ENCODE measurements at places on chromosomes 3 and 15.

DNA sequence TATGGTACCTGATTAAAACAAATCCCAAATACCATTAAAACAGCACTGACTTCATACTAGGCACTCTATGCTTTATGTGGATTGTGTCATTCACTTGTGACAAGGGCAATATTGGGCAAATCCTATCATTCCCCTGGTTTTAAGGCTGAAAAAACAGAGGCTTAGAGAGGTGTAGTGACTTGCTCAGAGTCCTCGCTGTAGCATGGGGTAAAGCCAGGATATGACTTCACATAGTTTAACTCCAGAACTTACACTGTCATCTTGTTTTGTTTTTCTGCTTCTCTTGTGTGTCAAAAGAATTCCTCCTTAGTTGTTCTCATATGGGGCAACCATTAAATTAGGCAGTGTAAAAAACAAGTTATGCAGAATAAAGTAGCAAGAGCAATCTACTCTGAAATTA lies 40.3 kb upstream of the ICE2 start:
- DNase-seq = no peak

DNA sequence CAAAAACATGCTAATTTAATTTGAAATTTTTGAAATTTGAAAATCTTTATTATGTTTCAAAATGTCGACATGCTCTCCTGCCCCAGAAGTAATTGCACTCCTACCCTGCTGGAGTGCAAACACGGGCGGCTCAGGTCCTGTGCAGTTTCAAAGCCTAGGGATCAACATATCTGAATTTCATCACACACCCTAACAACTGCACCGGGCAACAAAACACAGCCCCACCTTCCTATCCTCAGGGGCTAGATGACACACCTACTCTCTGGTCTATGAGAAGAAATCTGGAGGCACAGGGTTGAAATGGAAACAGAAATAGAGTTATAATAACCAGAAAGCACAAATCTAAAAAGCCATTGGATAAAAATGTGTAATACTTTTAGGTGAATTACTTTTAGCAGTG lies 61.4 kb downstream of the BFSP2 start:
- no peak for DNase-seq

DNA sequence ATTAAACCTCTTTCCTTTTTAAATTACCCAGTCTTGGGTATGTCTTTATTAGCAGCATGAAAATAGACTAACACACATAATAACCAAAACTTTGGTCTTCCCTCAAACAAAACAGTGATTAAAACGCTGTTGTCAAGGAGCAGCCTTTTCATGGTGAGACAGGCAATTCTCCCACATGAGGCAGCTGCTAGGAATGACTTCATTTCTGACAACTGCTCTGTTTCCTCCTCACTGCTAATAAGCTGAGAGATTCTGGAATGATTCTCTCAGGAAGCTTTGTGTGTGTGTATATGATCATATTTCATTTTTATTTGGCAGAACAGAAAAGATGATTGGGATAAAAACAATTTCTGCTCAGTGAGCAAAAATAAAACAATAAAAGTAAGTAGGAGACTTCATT lies 580.6 kb upstream of the ADAMTS9 start:
- no peak for DNase-seq

DNA sequence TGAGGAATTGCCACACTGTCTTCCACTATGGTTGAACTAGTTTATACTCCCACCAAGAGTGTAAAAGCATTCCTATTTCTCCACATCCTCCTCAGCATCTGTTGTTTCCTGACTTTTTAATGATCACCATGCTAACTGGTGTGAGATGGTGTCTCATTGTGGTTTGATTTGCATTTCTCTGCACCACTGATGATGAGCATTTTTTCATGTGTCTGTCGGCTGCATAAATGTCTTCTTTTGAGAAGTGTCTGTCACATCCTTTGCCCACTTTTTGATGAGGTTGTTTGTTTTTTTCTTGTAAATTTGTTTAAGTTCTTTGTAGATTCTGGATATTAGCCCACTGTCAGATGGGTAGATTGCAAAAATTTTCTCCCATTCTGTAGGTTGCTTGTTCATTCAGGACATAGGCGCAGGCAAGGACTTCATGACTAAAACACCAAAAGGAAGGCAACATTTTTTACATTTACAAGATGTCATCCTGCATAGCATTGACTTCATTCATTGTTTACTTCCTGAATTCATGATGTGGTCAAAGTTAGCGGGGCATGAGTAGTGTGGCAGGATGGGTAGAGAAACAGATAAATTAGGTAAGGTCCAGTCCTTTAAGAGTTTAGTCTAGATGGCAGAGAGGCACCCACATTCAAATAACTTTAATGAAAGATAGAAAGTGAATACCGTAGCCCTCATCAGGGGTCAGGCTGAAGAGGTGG lies 45.1 kb upstream of the LPP start:
- DNase-seq = no peak

DNA sequence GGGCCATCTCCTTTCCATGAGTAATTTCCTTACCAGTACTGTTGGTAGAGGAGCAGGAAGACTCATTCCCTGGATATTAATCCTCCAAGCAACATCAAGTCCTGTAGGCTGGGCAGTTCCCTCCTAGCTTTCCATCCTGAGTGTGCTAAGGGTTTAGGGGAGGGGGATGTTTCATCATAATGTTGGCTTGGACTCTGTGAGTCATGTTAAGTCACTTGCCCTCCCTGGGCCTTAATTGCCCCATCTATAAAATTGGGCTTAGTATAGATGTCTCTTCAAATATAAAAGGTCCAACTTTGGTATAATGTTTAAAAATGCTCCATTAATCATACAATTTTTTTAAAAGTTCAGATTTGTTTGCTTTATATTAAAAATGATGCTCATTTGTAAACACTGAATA lies 52.7 kb downstream of the TLE3 start:
- no peak for DNase-seq

DNA sequence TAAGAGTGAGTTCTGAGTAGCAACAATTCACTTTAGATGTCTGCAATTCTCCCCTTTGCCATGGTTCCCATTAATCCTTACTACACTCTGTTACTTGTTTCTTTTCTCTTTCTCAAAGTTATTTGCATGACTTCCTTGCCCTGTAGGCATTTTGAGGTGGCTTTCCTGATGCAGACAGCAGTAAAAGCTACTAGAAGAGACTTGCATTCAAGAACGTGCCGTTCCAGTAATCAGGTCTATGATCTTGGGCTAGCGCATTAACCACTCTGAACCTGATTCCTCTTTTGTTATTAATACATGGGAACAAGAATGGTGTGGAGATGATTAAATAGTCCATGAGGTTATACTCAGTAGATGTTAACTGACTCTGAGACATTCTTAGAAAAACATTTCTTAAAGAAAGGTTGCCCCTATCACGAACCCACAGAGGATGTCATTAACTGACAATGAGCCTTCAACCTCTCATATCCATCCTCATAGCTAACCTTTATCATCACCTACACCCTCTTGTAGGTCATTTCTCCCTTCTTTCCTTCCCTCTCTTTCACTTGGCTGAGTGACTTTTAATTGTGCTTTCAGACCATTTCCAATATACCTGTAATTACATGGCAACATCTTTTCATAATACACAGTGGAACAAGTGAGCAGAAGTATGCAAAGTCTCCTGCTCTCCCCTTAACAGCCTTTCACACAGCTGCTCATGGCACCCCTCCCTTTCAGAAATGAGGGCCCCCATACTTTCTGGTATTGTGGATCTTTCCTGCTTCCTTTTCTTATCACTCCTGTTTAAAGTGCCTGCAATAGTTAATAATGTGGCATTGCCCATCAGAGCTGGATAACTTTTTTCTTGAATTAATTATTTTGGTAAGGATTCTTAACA lies 175.9 kb downstream of the CHST2 start:
- no peak for DNase-seq

GRCh38 chr3:171044835-171045793 lies 18.6 kb upstream of the SLC2A2 start:
- no peak for DNase-seq

GRCh38 chr3:88057630-88058305 lies 1.0 kb downstream of the CGGBP1 start:
- no peak for DNase-seq

- no peak for DNase-seq
These were observed 49.7 kb upstream of the BOC start for GRCh38 chr3:113161661-113162060.

- DNase-seq = no peak
These were observed 12.1 kb upstream of the TFG start for GRCh38 chr3:100697172-100697571.

DNA sequence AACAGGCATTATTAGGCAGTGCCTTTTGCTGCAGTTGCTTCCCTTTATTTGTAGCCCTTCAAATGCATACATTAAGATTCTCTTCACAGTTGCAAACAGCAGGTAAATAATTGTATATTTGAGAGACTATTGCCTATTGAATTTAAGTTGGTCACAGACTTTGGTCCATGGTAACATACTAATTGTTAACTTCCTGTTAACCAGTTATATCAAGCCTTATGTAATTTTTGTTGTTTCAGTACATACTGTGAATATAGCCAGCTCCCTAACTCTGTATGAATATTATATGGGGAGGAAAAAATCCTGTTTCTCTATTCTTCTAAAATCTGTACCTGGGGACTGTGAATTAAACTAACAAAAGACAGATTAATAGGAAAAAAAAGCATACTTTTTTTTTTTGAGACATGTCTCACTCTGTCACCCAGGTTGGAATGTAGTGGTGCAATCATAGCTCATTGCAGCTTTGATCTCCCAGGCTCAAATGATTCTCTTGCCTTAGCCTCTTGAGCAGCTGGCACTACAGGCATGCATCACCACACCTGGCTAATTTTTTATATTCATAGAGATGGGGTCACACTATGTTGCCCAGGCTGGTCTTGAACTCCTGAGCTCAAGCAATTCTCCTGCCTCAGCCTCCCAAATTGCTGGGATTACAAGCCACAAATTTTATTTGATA lies 53.2 kb downstream of the CHL1 start:
- DNase-seq = no peak

DNA sequence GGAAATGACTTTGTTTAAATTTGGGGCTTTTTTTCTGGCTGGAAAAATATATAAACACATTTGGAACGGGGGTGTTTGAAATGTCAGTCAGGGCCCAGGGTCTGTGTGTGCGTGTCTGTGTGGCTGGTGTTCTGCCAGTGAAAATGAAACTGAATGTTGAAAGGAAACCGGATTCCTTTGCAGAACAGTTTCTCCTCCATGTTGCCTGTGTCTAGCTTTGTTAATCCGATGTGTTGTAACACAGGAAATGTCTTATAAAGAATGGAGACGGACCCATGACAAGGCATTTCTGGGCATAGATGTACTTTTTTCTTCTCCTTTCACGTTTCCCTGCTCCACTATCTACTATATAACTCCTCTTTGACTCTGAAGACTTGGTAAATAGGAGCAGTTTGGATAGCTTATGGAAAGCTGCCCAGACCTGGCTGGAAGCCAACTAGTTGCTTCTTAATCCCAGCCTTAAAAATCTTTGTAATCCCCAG lies 2.8 kb downstream of the SQOR start:
- peak; percentile 88 for DNase-seq

DNA sequence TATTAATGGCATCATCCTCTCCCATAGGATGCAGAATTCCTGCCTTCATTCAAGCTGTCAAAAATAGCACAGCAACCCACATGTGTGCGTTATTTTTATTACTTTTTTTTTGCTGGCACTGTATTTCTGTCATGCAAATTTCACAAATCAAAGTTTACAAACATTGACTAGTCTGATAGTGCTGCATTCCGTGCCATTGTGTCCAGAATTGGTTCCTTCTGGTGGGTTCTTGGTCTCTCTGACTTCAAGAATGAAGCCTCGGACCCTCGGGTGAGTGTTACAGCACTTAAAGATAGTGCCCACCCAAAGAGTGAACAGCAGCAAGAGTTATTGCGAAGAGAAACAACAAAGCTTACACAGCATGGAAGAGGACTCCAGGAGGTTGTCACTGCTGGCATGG lies 490.2 kb downstream of the GABRG3 start:
- no peak for DNase-seq

DNA sequence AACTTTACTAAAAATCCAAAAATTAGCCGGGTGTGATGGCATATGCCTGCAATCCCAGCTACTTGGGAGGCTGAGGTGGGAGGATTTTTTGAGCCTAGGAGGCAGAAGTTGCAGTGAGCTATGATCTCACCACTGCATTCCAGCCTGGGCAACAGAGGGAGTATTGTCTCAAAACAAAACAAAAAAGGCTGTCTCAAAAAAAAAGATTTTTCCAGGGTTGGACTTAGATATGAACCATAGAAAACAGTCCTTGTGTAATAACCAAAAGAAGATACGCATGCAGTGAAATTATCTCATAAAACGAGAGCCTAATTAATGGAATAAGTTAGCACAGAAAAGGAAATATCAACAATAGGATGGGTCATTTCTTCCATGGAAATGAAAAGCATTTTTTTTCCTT lies 320.4 kb upstream of the RASGRP1 start:
- DNase-seq = peak; percentile 69

GRCh38 chr3:104961851-104962250 lies 404.9 kb upstream of the ALCAM start:
- no peak for DNase-seq
